ENCODE measurements at places on chromosomes 6 and 20. TPM values are rescaled to one million over a fixed set of nuclear protein-coding genes. Genes with fewer than 3 reads are reported as not detected.

GRCh38 chr6:36422714-36423100 is 19.9 kb downstream of the PXT1 start:
- no peak for DNase-seq
- no peaks in the 10 kb centered on the region for H3K4me1 ChIP-seq

GRCh38 chr6:151709329-151709728 is 98.2 kb upstream of the ESR1 start:
- DNase-seq, result no peak
- H3K36me3 ChIP-seq, result no peaks in the 10 kb centered on the region
- H3K27me3 ChIP-seq, result no peaks in the 10 kb centered on the region

DNA sequence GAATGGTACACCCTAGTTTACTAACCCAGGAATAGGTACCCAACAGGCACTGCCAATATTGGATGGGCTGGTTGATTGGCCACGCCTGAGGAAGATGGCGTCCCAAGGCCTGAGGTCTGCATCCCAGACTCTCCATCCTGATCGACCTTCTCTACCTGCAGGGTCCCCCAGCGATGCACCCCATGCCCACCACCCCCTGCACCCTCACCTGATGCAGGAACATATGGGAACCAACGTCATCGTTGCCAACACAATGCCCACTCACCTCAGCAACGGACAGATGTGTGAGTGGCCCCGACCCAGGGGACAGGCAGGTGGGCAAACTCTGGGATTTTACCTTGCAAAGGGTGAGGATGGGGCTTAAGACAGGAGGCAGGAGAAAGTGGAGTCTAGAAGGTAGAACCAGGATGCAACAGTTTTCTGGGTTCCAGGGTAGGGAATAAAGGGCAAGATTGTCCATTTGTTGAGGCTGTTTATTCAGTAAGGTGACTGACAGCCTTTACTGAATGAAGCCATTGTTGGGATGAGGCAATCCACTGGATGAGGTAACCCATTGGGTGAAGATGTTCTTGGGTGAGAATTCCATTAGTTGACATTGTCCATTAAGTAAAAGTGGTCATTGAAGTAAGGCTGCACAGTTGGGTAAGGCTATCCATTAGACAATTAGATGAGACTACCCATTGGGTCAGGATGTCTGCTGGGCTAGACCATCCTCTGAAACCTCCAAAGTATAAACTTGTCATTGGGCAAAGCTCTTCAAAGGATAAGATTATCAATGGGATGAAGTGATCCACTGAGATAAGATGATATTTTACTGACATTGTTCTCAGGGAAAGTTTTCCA is 47.3 kb upstream of the TTPAL start:
- DNase-seq, result no peak
- H3K27me3 ChIP-seq, result no peaks in the 10 kb centered on the region
- H3K4me3 ChIP-seq, result no peak overlapping the region
- no peaks in the 10 kb centered on the region for H3K36me3 ChIP-seq
- no peaks in the 10 kb centered on the region for H3K4me1 ChIP-seq

- H3K4me1 ChIP-seq, result no peaks in the 10 kb centered on the region
- H3K27me3 ChIP-seq, result no peaks in the 10 kb centered on the region
- H3K4me3 ChIP-seq, result no peak overlapping the region
- no peaks in the 10 kb centered on the region for H3K36me3 ChIP-seq
- DNase-seq, result no peak
These were observed 619.5 kb downstream of the PRKN start for GRCh38 chr6:162108041-162108440.

GRCh38 chr6:70285201-70285600 is 17.7 kb downstream of the COL9A1 start:
- no peak for DNase-seq
- no peaks in the 10 kb centered on the region for H3K36me3 ChIP-seq
- H3K27me3 ChIP-seq, result no peaks in the 10 kb centered on the region
- H3K4me1 ChIP-seq, result no peaks in the 10 kb centered on the region
- no peak overlapping the region for H3K4me3 ChIP-seq
- H3K27ac ChIP-seq, result no peak overlapping the region

DNA sequence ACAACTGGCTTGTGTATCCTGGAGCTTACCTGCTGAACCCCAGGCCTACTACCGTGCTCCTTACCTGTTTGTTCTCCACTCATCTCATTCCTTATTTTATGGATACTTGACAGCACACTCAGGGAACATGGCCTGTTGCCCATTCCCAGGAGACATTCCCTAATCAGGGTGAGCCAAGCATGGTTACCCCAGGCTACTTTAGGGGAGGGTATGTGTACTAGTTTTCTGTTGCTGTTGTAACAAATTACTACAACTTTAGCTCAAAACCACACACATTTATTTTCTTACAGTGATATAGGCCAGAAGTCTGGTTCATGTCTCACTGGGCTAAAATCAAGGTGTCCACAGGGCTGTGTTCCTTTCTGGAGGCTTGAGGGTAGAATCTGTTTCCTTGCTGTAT is 15.0 kb upstream of the TRAM2 start:
- no peak overlapping the region for H3K27ac ChIP-seq
- peaks cover 44% of the 10 kb centered on the region for H3K4me1 ChIP-seq
- no peaks in the 10 kb centered on the region for H3K36me3 ChIP-seq
- no peak for DNase-seq
- H3K27me3 ChIP-seq, result no peaks in the 10 kb centered on the region
- H3K4me3 ChIP-seq, result no peak overlapping the region

GRCh38 chr6:83824388-83824801 is 28.8 kb upstream of the RIPPLY2 start:
- no peak overlapping the region for H3K27ac ChIP-seq
- no peak for DNase-seq
- no peaks in the 10 kb centered on the region for H3K27me3 ChIP-seq
- H3K36me3 ChIP-seq, result no peaks in the 10 kb centered on the region
- no peak overlapping the region for H3K4me3 ChIP-seq
- H3K4me1 ChIP-seq, result no peaks in the 10 kb centered on the region

DNA sequence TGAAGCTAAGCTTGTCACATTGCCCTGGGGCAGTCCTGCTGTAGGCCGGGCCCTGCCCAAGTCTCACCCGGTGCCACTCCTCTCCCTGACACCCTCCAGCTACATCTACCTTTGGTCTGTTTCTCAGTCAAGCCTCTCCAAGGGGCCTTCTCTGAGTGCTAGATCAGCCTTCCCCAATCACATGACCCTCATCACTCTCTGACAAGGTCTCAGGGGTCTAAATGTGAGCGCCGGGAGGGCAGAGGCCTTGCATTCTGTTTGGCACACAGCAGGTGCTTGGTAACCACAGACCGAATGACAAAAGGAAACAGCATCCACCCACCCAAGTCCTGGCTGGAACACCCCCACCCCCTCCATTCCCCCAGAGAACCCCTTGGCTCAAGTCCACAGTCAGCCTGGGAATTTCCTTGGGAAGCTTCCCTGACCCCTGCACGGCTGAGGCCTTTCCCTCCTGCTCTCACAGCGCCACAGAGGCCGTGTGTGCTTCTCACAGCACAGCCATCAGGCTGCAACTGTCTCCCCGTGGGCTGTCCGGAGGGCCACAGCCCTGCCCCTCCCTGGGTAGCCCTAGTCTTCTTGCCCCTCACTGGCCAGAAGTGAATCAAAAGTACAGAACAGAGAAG is 32.9 kb downstream of the PKIG start:
- H3K4me3 ChIP-seq, result no peak overlapping the region
- H3K4me1 ChIP-seq, result no peaks in the 10 kb centered on the region
- no peak for DNase-seq

DNA sequence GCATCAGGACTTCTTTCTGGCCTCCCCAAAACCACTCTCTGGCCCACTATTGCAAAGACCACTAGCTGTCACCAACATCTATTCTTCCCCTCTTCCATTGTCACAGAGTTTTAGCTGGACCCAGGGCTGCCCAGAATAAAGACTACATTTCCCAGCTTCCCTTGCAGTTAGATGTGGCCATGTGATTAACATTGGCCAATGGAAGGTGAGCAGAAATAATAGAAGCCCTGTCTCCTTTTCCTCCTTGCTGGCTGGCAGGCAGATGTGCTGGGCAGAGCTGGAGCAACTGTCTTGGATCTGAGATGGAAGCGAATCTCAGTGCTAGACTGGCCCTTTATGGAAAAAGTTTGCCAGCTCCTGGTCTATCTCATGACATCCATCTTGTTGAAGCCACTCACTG is 97.0 kb downstream of the KCNB1 start:
- H3K36me3 ChIP-seq, result no peaks in the 10 kb centered on the region
- no peak overlapping the region for H3K4me3 ChIP-seq
- no peak for DNase-seq
- H3K27me3 ChIP-seq, result no peaks in the 10 kb centered on the region
- no peaks in the 10 kb centered on the region for H3K4me1 ChIP-seq

DNA sequence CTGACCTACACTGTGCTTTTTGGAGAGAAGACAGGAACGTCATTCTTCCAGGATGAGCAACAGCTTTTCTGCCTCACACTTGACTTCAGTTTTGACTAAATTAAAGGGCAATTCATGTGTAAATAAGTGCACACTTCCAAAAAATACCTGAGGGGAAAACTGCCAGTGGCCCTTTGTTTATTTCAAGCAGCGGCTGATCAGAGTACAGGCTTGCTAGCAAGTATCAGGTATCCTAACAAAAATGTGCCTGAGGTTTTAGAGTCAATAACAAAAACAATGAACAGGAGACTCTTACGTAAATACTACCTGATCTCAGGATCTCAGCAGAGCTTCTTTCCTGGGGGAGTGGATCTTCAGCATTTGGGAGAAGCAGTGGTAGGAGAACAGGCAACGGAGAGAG is 12.4 kb downstream of the LY86 start:
- no peak overlapping the region for H3K4me3 ChIP-seq
- no peak for DNase-seq
- H3K4me1 ChIP-seq, result no peaks in the 10 kb centered on the region
- no peaks in the 10 kb centered on the region for H3K27me3 ChIP-seq

DNA sequence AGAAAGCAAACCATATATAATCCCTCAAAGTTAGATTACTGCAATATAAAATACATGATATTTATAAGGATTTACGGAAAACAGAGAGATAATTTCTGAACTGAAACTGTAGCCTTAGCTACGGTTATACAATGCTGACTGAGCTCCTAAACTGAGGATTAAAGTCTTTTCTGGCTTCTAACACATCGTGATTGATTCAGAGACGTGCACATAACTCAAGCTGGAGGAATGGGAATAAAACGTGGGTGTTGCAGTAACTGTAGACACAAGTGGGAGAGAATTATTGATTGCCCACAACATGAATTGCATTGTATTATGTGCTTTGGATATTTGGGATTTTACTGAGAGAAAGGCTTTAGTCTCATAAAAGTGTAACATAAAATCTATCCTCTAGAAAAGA is 418.0 kb upstream of the OPRM1 start:
- no peak for DNase-seq
- no peak overlapping the region for H3K4me3 ChIP-seq
- no peaks in the 10 kb centered on the region for H3K4me1 ChIP-seq
- H3K27ac ChIP-seq, result no peak overlapping the region
- H3K27me3 ChIP-seq, result no peaks in the 10 kb centered on the region

- H3K4me1 ChIP-seq, result no peaks in the 10 kb centered on the region
- H3K4me3 ChIP-seq, result no peak overlapping the region
- no peak for DNase-seq
These were observed 266.7 kb upstream of the SULF2 start for GRCh38 chr20:48051794-48052474.

DNA sequence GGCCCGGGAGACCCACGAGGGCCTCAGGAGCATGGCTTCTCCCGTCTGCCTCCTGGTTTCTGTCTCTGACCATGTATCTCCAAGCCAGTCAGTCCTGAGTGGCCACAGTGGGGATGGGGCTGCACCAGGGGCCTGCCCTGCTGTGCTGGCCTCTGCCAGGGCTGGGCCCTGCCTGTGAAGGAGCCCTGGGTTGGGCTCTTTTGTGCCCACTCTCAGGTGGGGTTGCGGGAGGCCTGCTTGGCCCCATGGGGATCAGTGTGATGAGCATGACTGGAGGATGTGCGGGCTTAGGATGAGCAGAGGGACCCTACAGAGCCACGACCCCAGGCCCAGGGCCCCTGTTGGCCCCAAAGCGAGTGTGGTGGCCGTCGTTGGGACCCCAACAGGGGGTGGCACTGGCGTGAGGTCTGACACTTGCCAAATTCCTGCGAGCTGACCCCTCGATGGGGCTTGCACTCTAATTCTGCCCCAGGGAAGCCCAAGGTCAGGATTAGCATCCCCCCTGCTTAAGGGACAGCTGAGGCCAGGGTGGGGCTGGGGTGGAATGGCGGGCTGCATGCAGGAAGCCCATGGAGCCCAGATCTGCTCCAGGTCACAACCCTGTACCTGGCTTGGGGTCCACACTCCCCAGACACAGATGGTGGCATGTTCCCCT is 90.0 kb upstream of the BHLHE23 start:
- no peaks in the 10 kb centered on the region for H3K4me1 ChIP-seq
- H3K4me3 ChIP-seq, result no peak overlapping the region
- H3K36me3 ChIP-seq, result no peaks in the 10 kb centered on the region
- no peak for DNase-seq

GRCh38 chr20:4070323-4071177 is 55.2 kb upstream of the RNF24 start:
- H3K4me3 ChIP-seq, result no peak overlapping the region
- no peaks in the 10 kb centered on the region for H3K4me1 ChIP-seq
- no peaks in the 10 kb centered on the region for H3K27me3 ChIP-seq
- H3K36me3 ChIP-seq, result no peaks in the 10 kb centered on the region
- no peak for DNase-seq
- H3K27ac ChIP-seq, result no peak overlapping the region

DNA sequence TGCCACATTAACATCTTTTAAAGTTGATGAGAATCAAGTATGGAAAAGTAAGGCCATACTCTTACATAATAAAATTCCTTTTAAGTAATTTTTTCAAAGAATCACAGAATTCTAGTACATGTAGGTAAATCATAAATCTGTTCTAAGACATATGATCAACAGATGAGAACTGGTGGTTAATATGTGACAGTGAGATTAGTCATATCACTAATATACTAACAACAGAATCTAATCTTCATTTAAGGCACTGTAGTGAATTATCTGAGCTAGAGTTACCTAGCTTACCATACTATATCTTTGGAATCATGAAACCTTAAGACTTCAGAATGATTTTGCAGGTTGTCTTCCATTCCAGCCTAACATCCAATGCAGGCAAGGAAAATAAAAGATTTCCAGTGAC is 11.6 kb downstream of the PLN start:
- no peak overlapping the region for H3K4me3 ChIP-seq
- peaks cover 38% of the 10 kb centered on the region for H3K36me3 ChIP-seq

- DNase-seq, result peak; percentile 28
- H3K36me3 ChIP-seq, result no peaks in the 10 kb centered on the region
- H3K4me3 ChIP-seq, result no peak overlapping the region
- no peaks in the 10 kb centered on the region for H3K27me3 ChIP-seq
- H3K27ac ChIP-seq, result no peak overlapping the region
- H3K4me1 ChIP-seq, result no peaks in the 10 kb centered on the region
These were observed 173.4 kb downstream of the PTPRT start for GRCh38 chr20:43016257-43016656.

- H3K4me3 ChIP-seq, result peak overlapping the region; percentile 63
- no peaks in the 10 kb centered on the region for H3K36me3 ChIP-seq
- no peaks in the 10 kb centered on the region for H3K27me3 ChIP-seq
- no peak overlapping the region for H3K27ac ChIP-seq
- H3K4me1 ChIP-seq, result peaks cover 11% of the 10 kb centered on the region
These were observed 945 bp downstream of the FAXC start for GRCh38 chr6:99348288-99349170.

- H3K36me3 ChIP-seq, result no peaks in the 10 kb centered on the region
- no peak for DNase-seq
- H3K27me3 ChIP-seq, result no peaks in the 10 kb centered on the region
- no peak overlapping the region for H3K4me3 ChIP-seq
- no peaks in the 10 kb centered on the region for H3K4me1 ChIP-seq
These were observed 154.9 kb upstream of the FERMT1 start for GRCh38 chr20:6277661-6278240.

The CCN5 gene
- total RNA-seq, result 85.1 TPM

The APMAP gene
- 30.3 TPM for total RNA-seq

The MAS1 gene
- total RNA-seq, result not detected

The GLYATL3 gene
- total RNA-seq, result not detected

The SSTR4 gene
- not detected for total RNA-seq

The COX4I2 gene
- total RNA-seq, result 9.0 TPM

The ZNF133 gene
- total RNA-seq, result 11.6 TPM

The VGLL2 gene
- not detected for total RNA-seq
